Islet precursor cell (in vitro differentiated cells): ENCODE measurements at places on chromosomes 6 and 20.
A peak's percentile ranks its signal among the peaks of the same experiment; 100 is the strongest.

DNA sequence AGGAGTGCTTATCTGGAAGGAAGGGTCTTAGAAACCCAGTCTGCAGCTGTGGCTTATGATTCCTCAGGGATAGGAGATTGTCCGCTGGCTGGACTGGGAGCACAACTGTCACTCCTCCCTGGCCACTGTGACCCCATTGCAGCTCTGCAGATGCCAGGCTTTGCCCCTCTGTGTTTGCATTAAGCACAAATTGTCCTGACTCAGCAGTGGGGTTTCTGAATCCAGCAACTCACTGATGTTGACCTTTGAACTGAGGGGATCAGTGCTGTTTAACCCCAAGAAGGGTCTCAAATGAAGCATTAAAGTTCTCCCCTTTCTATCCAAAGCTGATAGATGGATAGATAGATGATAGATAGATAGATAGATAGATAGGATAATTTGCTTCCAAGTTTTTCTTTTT, 29.5 kb downstream of the DACT2 start:
- DNase-seq: no peak

DNA sequence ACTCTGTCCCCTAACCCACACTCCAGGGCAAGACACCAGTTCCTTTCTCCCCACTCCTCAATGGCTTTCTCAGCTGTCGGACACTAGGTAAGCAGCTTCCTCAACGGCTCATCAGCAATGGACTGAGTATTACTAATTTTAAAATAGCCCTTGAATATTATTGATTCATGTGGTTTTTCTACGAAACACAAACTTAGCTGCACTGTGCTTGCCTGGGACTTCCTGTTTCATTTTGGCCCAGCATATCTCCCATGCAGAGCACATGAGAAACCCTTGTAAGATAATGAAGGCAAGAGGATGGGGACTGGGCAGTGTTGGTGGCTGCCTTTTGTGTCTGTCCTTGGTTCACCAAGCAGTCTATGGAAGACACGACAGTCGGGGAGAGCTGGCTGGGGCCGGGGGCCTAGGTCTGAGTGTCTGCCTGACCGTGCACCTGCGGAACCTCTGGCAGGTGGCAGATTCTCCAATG, 48.9 kb downstream of the RNASET2 start:
- DNase-seq: peak; percentile 33

DNA sequence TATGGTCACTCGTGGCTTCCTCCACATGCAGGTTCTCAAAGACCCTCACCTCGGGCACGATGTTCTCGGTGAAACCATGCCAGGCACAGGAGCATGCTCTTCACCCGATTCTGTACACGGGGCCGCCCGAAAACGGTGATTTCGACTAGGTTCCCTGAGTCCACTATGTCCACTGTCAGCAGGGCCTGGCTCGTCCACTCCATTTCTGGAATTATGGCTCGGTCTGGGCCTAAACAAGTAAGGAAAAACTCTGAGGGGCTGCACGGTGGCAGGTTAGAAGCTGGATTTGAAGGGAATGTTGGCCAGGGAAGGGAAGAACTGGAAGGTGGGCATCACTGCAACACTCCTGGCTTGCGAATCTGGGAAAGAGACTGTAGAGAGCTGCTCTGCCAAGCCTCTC, 540 bp downstream of the OOEP start:
- no peak for DNase-seq

GRCh38 chr20:58682656-58683531, 9.7 kb upstream of the NPEPL1 start:
- no peak for DNase-seq

DNA sequence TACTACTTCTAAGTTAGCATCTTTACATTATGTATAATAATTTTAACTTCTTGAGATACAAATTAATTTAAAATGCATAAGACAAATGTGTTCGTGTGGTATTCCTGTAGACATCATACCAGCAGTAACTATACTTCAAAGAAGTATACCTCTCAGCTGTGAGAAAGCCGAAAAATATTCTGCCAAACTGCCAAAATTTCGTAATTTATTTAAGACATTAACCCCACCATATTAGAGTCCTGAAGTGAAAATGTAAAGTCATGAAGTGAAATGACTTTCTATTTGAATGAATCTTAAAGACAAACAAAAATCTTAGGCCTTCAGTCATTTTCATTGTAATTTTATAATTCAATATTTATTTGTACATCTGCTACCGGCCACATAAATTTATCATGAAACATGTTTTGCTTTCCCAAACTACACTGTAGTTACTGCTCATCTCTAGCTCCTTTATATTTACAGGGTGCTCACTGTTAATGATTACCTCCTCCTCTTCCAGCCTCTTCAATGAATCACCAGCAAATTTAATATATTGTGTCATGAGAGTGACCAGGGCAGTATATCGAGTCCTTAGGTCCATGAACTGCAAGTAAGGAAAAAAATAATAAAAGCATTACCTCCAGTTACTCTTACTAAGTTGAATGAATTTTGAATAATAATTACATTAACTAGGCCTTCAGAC, 18.5 kb downstream of the DST start:
- DNase-seq: no peak

- no peak for DNase-seq
Observed at GRCh38 chr20:59175002-59175401, 11.4 kb downstream of the ZNF831 start.

GRCh38 chr6:42276034-42276890, 58.6 kb upstream of the MRPS10 start:
- no peak for DNase-seq

DNA sequence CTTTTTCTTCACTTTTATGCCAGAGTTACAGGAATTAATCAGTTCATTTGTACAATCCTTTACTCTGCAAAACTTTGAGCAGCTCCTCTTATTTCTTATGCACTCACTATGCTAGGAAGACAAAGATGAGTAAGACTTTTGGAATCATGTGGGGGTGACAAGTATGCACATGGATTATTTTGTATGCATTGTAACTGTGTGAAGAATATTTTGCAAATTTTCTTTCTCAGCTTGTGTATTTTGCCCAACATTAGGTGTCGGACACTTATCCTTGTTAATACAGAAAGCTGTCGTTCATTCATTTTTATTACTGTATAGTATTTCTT, 88.6 kb downstream of the PPP1R14C start:
- DNase-seq: no peak

DNA sequence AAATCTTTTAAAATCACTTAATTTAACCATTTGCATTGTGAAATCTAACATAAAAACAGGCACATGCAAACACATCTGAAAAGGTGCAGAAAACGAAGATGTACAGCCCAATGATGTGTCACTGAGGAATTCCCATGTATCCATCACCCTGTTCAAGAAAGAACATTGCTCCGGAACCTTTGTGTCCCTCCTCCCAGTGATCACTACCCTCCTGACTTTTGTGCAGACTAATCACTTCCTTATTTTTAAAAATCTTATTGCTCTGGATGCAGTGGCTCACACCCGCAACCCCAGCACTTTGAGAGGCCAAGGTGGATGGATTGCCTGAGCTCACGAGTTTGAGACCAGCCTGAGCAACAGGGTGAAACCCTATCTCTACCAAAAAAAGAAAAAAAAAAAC, 14.6 kb downstream of the GINS1 start:
- DNase-seq: no peak

DNA sequence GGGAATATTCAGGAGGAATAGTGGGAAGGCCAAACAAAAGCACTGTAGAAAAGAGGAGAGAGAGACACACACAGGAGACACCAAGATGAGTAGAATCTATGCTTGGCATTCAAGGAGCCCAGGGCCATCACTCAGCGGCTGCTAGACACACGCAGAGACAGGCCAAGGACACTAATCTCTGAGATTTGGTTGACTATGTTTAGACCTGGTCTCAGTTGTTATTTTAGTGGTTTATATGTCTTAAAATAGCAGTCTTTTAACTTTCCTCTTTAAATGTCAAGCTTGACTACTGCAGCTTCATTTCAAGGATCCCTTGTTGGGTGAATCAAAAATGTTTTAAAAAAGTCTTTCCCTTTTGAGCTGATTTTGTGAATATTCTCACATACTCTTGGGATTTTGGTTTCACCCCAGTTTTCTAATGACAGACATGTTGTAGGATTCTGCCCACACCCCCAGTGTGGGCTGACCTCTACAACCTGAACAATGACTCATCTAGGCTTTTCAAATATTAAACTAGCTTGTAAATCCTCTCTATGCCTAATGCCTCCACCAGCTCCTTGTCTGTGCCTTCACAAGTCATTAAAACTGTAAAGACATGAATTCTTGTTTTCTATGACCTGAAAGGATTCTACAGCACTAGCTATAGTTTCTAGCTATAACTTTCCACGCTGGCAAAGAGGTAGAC, 142.7 kb upstream of the EXOC2 start:
- DNase-seq: no peak

GRCh38 chr6:81988446-81988845, 236.0 kb upstream of the TENT5A start:
- DNase-seq: no peak
